ENCODE measurements at places on chromosomes 11 and 22. TPM values are rescaled to one million over a fixed set of nuclear protein-coding genes. Genes with fewer than 3 reads are reported as not detected.
A peak's percentile ranks its signal among the peaks of the same experiment; 100 is the strongest.

DNA sequence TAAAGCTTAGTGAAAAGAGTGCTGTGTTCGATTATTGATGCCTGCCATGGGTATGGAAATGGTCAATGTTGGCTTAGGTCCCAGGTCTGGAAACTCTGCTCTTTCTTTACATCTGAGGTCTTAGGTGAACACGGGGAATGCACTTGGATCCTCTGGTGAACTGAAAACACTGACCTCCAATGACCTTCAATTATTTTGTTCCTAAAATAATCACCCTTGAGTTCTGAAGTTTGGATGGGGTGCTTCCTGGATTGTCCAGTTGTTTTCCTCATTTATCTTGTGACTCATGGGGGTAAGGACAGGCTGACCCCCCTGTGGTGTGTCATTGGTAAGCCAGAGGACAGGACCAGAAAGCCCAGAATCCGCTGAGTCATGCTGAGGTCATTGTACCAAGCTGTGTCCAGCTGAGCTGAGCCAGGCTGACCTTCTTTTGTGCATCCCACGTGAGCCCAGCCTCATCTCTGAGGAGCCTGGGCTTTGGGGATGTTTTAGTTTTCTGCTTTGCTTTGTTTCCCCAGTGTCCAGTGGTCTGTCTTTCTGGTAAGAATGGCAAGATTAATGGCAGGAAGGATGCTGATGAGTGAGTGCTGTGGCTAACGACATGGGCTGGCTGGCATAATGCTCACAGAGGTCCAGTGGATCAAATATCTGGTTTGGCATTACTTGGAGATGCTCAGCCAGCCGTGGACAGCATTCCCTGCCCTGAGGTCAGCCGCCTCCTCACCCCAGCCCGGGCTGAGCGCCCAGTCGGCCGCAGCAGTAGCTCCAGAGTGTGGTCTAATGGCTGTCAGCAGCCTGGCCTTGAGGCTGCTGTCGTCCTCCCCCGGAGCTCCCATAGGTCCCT, 35.6 kb downstream of the AMPD3 start:
- H3K27me3 ChIP-seq, result no peaks in the 10 kb centered on the region
- peak; percentile 65 for DNase-seq
- H3K36me3 ChIP-seq, result no peaks in the 10 kb centered on the region

DNA sequence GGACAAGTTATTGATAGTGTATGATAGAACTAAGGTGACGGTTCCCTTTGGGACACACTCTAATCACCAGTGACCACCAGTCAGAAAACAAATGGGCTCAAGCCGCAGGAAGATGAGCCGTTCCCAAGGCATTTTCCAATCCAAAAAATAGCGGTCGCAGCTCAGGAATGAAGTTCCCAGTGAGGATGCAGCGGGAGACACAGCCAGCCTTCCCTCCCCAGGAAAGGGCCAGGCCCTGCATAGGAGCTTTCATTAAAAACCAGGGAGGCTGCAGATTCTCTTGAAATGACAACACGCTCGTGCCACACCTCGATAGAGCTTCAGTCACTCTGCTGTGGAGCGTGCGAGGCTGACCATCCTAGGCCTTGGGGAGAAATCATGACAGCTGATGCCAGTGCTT, 65.8 kb upstream of the WNT7B start:
- H3K4me3 ChIP-seq, result no peak overlapping the region
- no peak for DNase-seq
- H3K27ac ChIP-seq, result peak overlapping the region; percentile 4
- no peaks in the 10 kb centered on the region for H3K27me3 ChIP-seq
- peaks cover 25% of the 10 kb centered on the region for H3K4me1 ChIP-seq
- no peaks in the 10 kb centered on the region for H3K36me3 ChIP-seq

GRCh38 chr11:73965764-73966121, 14.9 kb downstream of the DNAJB13 start:
- H3K4me3 ChIP-seq, result no peak overlapping the region
- no peaks in the 10 kb centered on the region for H3K27me3 ChIP-seq
- no peak overlapping the region for H3K27ac ChIP-seq

DNA sequence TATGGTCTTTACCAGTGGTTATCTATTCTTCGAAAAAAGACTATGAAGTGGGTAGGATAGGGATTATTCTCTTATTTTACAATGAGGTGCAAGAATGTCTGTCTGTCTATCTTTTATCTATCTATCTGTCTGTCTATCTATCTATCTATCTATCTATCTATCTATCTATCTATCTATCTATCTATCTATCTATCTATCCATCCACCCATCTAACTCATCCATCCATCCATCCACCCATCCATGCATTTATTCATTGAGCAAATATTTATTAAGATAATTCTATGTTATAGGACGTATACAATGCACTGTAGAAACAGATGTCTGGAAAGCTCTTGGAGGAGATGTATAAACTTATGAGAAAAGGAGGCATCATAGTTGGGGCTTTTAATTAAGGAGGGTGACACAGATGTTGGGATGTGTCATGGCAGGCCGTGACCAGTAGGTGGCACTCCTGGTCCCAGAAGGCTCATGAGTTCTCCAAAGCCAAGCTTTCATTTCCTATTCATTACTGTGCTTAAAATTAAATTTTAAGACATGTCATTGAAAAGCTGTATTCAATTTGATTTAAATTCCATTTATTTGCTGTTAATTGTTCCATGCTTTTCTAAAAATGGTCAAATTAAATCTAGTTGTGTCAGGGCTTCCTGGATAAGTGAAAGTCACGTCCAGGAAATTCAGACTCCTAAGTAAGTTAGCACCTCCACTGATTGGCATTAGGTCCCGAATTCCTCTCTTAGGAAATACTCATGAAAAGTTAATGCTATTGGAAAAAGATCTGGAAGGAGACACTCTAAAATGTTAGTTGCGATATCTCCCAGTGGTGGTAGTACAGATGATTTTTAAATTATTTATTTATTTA, 19.0 kb upstream of the E2F8 start:
- H3K4me3 ChIP-seq, result no peak overlapping the region
- DNase-seq, result peak; percentile 52
- no peak overlapping the region for H3K27ac ChIP-seq
- no peaks in the 10 kb centered on the region for H3K36me3 ChIP-seq
- no peaks in the 10 kb centered on the region for H3K27me3 ChIP-seq

DNA sequence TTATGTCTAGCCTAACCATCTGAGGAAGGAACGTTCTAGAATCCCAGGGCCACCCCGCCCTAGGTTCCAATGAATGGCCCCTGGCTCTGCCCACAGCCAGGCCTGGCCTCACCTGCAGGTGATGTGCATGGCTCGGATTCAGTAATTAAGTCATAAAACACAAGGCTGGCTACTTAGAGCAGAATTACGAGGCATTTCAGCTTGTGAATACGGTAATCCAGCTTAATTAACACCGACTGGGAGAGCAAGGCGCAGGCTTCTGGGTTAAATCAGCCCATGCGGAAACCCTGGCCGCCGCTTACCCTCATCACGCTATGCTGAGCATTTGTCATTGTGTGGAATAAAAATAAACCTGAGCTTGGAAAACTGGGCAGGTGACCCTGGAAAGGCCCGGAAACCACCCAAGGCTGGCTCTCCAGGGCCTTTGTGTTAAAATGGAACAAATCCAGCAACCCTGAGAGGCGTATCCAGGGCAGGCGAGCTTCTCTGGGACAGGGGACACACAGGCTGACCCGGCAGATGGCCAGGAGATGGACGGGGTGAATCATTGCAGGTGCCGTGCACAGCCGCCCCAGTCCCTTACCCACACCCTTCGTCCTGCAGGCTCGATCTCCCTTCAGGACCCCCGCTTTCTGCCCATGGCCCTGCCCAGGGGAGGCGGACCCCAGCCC, 220.2 kb downstream of the CTTN start:
- no peak overlapping the region for H3K27ac ChIP-seq
- H3K36me3 ChIP-seq, result no peaks in the 10 kb centered on the region
- H3K4me1 ChIP-seq, result no peaks in the 10 kb centered on the region
- no peak overlapping the region for H3K4me3 ChIP-seq

DNA sequence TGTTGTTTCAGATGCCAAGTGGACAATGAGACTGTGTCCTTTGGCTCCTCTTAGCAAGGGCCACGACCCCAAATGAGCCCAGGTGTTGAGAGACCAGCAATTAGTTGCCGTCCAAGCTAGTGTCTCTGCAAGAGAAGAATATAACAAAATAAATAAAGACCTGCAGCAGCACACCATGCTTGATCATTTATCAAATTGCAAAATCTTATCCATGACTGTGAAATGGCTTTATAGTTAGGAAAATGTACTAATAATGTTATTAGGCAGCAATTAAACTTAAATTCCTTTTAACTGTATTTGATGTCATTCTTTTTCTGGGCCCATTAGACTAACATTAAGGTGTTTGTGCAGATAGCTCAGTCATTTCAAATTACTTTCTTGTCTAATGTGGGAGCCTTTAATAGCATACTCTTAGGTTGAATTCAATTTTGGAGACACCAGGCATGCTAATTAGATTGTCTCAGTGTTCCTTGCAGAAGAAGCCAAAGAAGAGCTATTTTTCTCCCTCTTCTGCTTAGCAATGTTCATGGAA, 176.1 kb downstream of the RRAS2 start:
- H3K27ac ChIP-seq, result no peak overlapping the region
- no peaks in the 10 kb centered on the region for H3K36me3 ChIP-seq
- no peak overlapping the region for H3K4me3 ChIP-seq

DNA sequence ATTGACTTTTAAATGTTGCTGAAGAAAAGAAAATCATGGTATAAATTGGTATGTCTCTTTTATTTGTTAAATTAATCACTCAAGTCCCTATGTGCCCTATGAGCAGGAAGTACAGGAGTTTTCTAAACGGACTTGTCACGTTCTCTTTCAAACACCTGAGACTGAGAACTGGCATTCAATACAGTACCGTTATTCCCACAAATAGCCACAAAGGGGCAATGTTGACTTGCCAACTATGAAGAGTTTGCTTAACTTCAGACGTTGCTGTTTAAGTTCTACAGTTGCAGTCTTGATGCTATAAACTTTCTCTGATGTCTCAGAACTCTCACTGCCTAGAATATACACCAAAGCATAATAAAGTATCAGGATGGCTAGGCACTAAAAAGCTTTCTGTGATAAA, 7.6 kb downstream of the OR56A1 start:
- H3K4me1 ChIP-seq, result no peaks in the 10 kb centered on the region
- H3K27me3 ChIP-seq, result no peaks in the 10 kb centered on the region
- no peak overlapping the region for H3K27ac ChIP-seq
- no peaks in the 10 kb centered on the region for H3K36me3 ChIP-seq
- no peak for DNase-seq
- no peak overlapping the region for H3K4me3 ChIP-seq

GRCh38 chr11:44840521-44841251, 110.0 kb downstream of the TP53I11 start:
- H3K27ac ChIP-seq, result no peak overlapping the region
- no peak for DNase-seq
- H3K36me3 ChIP-seq, result no peaks in the 10 kb centered on the region
- no peak overlapping the region for H3K4me3 ChIP-seq
- peaks cover 12% of the 10 kb centered on the region for H3K4me1 ChIP-seq
- no peaks in the 10 kb centered on the region for H3K27me3 ChIP-seq

- no peak overlapping the region for H3K4me3 ChIP-seq
- H3K27me3 ChIP-seq, result no peaks in the 10 kb centered on the region
- no peak for DNase-seq
- H3K36me3 ChIP-seq, result no peaks in the 10 kb centered on the region
- no peak overlapping the region for H3K27ac ChIP-seq
- no peaks in the 10 kb centered on the region for H3K4me1 ChIP-seq
These were observed 126.3 kb downstream of the KIRREL3 start for GRCh38 chr11:126874276-126874675.

- H3K36me3 ChIP-seq, result no peaks in the 10 kb centered on the region
- no peaks in the 10 kb centered on the region for H3K4me1 ChIP-seq
- no peak overlapping the region for H3K4me3 ChIP-seq
- H3K27me3 ChIP-seq, result no peaks in the 10 kb centered on the region
These were observed 91.0 kb upstream of the ARHGAP32 start for GRCh38 chr11:129283141-129283540.

GRCh38 chr22:40541300-40541699, 95.2 kb downstream of the MRTFA start:
- H3K27me3 ChIP-seq, result no peaks in the 10 kb centered on the region
- H3K27ac ChIP-seq, result no peak overlapping the region
- H3K36me3 ChIP-seq, result no peaks in the 10 kb centered on the region
- no peaks in the 10 kb centered on the region for H3K4me1 ChIP-seq
- no peak for DNase-seq
- H3K4me3 ChIP-seq, result no peak overlapping the region

- peaks cover 9% of the 10 kb centered on the region for H3K27me3 ChIP-seq
- H3K36me3 ChIP-seq, result no peaks in the 10 kb centered on the region
- peak overlapping the region; percentile 1 for H3K4me3 ChIP-seq
- H3K27ac ChIP-seq, result peak overlapping the region; percentile 42
- H3K4me1 ChIP-seq, result peaks cover 10% of the 10 kb centered on the region
These were observed 3.3 kb downstream of the A4GALT start for GRCh38 chr22:42717197-42717928.

- H3K27ac ChIP-seq, result no peak overlapping the region
- H3K4me3 ChIP-seq, result no peak overlapping the region
- no peaks in the 10 kb centered on the region for H3K36me3 ChIP-seq
- no peaks in the 10 kb centered on the region for H3K27me3 ChIP-seq
- H3K4me1 ChIP-seq, result no peaks in the 10 kb centered on the region
These were observed 881.0 kb upstream of the TENM4 start for GRCh38 chr11:80321786-80322185.

GRCh38 chr11:64892411-64892831, 14.0 kb upstream of the EHD1 start:
- H3K4me1 ChIP-seq, result peaks cover 3% of the 10 kb centered on the region
- DNase-seq, result no peak
- H3K4me3 ChIP-seq, result peak overlapping the region; percentile 69
- H3K36me3 ChIP-seq, result no peaks in the 10 kb centered on the region

DNA sequence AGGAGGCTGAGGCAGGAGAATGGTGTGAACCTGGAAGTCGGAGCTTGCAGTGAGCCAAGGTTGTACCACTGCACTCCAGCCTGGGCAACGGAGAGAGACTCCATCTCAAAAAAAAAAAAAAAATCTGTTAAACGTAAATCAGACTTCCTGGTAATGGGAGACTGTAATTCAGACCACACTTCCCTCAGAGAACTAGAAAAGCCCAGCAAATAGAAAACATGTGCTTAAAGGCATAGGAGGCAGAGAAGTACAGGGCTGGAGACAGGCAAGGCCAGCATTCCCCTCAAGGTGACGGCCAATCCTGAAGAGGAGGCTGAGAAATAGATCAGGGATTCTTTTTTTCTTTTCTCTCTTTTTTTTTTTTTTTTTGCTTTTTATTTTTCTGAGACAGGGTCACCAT, 8.2 kb downstream of the GGT5 start:
- H3K4me3 ChIP-seq, result no peak overlapping the region
- H3K27me3 ChIP-seq, result no peaks in the 10 kb centered on the region
- H3K36me3 ChIP-seq, result no peaks in the 10 kb centered on the region
- no peak for DNase-seq
- H3K4me1 ChIP-seq, result no peaks in the 10 kb centered on the region

GRCh38 chr11:122363296-122363695, 247.3 kb upstream of the BLID start:
- no peaks in the 10 kb centered on the region for H3K4me1 ChIP-seq
- H3K27ac ChIP-seq, result no peak overlapping the region
- DNase-seq, result no peak
- H3K27me3 ChIP-seq, result no peaks in the 10 kb centered on the region

The NAV2 gene
- total RNA-seq, result 37.7 TPM

The PRR33 gene
- total RNA-seq, result not detected

The MIOX gene
- 3.5 TPM for total RNA-seq

The ELMOD1 gene
- 0.47 TPM for total RNA-seq

The ELFN2 gene
- total RNA-seq, result 4.6 TPM

The ROBO4 gene
- 29.5 TPM for total RNA-seq

The FAM227A gene
- total RNA-seq, result 3.4 TPM

The MN1 gene
- total RNA-seq, result 3.2 TPM

The MGAT3 gene
- 5.4 TPM for total RNA-seq
